ENCODE measurements at places on chromosomes 6 and 20.

DNA sequence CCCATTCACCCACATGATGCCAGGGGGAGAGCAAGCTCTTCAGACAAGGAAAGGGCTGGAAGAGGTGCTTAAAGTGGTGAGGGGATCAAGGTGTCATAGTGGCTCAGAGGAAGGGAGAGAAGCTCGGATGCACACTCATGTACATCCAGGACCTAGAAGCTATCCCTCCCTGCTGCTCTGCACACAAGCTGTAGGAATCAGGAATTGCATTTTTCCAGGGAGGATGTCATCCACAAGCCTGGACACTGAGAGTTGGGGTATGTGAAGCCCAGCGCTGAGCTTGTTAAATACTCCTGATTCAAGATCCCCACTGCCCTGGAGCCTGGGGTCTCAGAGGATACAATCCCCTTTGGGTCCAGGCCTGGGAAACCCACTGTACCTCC, 85.8 kb upstream of the CCDC167 start:
- DNase-seq, result no peak

GRCh38 chr6:93785694-93786030, 366.3 kb upstream of the EPHA7 start:
- DNase-seq, result peak; percentile 29

GRCh38 chr20:53606364-53606985, 12.8 kb upstream of the ZNF217 start:
- peak; percentile 92 for DNase-seq

DNA sequence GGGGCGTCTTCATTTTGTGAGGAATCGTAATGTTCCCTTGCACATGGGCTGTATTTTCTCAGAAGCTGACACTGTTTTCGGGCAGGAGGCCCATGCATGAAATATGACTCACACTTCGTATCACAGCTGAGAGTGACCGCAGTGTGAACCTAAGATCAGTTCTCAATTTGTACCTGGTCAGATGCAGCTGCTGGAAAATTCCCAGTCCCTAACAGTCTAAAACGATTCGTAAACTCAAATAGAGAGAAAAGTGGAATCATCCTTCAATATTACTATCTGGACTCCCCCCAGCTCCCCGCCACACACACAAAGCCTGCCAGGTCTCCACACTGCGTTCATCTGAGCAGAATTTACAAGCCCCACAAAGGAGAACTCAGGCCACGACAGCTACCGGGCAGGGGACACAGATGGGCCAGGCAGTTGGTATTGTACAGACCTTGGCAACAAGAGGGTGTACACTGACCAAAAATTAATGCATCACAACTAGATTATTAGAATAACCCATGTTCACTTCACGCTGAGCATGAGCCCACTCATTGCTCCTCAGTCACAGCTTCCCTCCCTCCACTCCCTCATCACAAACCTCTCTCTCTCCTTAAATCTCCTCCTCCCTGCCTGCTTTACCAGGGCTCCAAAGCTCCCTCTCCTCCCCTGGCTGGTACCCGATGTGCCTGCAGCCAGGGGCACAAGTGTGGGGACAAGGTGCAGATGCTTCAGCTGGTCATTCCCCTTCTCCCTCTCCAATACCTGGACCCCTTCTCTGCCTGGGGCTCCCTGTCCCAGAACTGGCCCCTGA, 488.4 kb downstream of the PREX1 start:
- peak; percentile 80 for DNase-seq

DNA sequence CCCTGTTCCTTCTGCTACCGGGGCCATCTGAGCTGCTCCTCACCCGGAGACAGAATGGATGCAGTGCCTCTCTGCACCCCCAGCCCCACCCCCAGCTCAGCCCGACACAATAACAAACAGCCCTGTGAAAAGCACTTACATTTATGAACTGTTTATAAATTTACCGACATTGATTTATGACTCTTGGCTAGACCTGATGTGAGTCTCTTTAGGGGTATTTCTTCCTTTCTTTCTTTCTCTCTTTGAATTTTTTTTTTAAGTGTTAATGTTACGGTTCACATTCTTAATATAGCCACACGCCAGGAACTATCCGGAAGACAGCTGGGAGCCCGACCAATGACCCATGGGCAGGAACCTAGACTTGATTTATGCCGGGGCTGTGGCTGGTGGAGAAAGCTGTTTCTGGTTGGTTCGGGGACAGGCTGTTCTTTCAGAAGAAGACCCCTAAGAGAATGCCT, 266.3 kb downstream of the CDC5L start:
- DNase-seq, result no peak

GRCh38 chr6:37125774-37126492, 44.0 kb upstream of the PIM1 start:
- no peak for DNase-seq

DNA sequence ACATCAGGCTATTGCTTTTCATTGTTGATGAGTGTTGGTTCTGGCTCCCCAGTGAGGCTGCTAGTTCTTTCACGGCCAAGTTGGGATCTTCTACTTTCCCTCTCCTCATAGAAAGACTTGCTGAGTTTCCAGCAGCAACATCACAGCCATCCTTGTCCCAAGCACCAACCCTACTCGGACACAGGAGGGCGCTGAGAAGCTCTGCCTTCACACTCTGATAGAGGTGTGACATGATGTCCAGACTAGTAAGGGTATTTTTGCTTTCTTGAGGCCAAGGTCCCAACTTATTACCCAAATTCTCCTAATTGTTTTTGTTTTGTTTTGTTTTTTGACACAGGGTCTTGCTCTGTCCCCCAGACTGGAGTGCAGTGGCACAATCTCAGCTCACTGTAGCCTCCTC, 3.0 kb upstream of the GCM1 start:
- DNase-seq, result peak; percentile 19

- peak; percentile 29 for DNase-seq
Observed at GRCh38 chr20:50191065-50191543, 474 bp downstream of the CEBPB start.

DNA sequence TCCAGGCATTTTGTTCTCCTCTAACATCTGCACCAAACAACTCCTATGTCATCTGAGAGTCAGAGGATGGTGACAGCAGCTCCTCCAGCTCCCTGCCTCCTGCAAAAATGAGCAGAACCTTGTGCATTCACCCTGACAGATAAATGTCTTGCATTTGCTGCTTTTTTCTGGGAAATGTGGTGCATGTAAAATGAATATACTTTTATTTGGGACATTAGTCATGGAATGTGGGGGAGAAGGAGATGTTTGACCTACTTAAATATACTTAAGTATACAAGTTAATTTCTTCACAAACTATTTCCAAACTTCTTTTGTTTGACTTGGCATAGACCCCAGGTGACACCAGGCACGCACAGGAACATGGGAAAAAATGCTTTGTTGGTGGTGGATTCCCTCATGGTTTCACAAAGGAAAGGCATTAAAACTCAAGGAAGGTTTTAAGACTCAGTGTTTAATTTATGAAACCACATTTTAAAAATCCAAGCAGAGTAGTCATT, 181.8 kb upstream of the MCHR2 start:
- peak; percentile 95 for DNase-seq

GRCh38 chr6:138383776-138384175, 6.1 kb downstream of the SMIM28 start:
- no peak for DNase-seq

- DNase-seq, result no peak
Observed at GRCh38 chr6:13099771-13100170, 228.6 kb downstream of the TBC1D7 start.

GRCh38 chr6:125346201-125346925, 44.6 kb upstream of the HDDC2 start:
- no peak for DNase-seq

DNA sequence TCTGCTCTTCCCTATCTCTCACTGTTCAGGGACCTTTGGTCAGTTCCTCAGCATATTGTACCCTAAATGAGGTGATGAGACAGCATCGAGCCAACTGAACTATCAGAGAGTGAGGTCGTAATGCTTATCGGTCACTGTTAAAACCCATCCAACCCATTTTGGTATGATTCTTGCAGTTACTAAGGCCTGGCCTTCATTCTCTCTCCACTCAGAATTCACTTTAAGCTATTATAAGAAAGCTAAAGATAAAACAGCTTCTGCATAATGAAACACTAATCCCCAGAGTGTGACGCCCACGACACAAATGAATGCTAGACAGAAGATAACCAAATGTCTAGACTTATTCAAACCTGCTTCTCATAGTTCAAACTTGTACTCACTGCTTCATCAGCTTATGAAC, 175.8 kb downstream of the GMPR start:
- no peak for DNase-seq

- peak; percentile 15 for DNase-seq
Observed at GRCh38 chr20:8434326-8434876, 302.3 kb downstream of the PLCB1 start.

DNA sequence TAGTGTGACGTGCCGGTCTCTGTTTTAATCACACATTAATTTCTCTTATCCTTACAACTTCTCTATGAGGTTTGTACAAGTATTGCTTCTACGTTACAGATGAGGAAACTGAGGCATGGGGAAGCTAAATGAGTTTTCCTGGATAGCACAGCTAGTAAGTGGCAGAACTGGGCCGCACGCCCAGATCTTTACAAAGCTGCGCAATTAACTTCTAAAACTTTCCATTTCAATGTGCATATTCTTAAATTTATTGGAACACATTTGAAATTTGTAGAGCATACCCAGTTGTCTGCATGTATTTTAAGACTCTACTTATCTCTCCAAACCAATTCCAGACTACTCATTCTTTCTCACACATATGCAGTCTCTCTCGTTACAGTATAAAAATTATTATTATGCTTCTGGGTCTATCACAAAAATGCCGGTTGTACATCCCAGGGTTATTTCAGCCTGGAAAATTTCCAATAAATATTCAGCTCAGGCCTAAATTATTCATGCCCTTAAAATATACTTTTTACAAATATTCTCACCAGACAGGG, 10.2 kb upstream of the PERP start:
- no peak for DNase-seq

GRCh38 chr20:3315136-3315535, 76.1 kb upstream of the SLC4A11 start:
- no peak for DNase-seq

DNA sequence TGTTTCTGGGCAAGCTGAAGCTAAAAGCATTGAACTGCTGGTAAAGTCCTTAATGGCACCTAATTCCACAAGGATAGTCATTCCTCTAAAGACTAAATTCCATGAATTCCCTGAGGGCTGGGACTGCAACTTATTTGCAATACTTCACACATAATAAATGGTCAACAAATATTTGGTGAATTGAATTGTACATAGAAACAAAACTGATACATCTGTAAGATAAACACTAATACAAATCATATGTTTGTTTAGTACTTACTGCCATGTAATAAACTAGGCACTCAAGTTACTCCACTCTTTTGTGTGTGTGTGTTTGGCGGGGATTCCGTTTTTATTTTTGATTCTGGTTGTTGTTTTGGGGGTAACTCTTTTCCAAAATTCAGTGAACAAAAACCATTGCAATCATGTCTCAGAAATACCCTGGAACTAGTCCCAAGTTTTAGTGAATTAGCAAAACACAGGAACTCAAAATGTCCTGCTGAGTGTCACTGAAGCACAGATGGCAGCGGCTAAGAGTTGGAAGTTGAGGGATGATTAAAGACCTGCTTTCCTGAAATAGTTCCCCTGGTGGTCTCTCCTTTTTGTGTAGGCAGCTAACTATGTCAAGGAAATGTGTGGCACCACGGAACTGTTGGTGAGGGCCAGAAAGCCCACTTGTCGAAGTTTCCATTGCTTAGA, 74.8 kb upstream of the SNRPB2 start:
- DNase-seq, result no peak

- DNase-seq, result no peak
Observed at GRCh38 chr6:157012355-157012754, 235.2 kb downstream of the ARID1B start.

- DNase-seq, result no peak
Observed at GRCh38 chr6:107314531-107314939, 144.8 kb downstream of the PDSS2 start.

DNA sequence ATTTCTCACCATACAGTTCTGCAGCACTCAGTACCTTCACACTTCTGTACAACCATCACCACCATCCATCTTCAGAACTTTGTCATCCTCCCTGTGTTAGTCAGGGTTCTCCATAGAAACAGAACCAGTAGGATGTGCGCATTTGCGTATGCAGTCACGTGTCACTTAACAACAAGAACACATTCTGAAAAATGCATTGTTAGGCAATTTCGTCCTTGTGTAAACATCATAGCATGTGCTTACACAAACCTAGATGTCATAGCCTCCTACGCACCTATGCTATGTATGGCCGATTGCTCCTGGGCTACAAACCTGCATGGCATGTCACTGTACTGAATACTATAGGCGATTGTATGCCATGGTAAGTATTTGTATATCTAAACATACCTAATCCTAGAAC, 66.2 kb upstream of the PTPRT start:
- DNase-seq, result no peak

DNA sequence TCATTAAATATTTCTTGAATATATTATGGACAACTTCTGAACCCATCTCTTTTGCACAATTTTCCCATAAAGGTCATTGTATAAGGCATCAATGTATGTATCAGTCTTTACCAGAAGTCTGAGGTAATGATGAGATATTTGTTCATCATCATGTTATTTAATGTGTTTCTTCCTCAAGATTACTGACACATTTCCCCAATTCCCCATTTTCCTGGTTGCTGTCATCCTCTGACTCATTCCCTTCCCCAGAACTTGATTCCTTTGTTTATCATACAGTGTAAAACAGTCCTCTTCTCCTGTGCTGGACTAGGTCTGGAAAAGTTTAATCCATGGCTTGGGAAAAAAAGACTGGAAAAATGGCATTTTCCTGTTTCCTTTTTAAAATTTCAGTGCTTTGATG, 107.9 kb upstream of the FLRT3 start:
- peak; percentile 91 for DNase-seq

- no peak for DNase-seq
Observed at GRCh38 chr20:61112515-61112914, 139.5 kb upstream of the CDH4 start.

- DNase-seq, result no peak
Observed at GRCh38 chr20:34431168-34431567, 68.1 kb downstream of the ITCH start.

GRCh38 chr6:102333736-102334135, 940.2 kb downstream of the GRIK2 start:
- no peak for DNase-seq

GRCh38 chr6:143058987-143059386, 1.7 kb upstream of the AIG1 start:
- no peak for DNase-seq

- DNase-seq, result peak; percentile 75
Observed at GRCh38 chr6:11144393-11144851, 32.9 kb upstream of the ERVFRD-1 start.

- DNase-seq, result peak; percentile 77
Observed at GRCh38 chr6:41489120-41489851, 56.9 kb upstream of the FOXP4 start.

DNA sequence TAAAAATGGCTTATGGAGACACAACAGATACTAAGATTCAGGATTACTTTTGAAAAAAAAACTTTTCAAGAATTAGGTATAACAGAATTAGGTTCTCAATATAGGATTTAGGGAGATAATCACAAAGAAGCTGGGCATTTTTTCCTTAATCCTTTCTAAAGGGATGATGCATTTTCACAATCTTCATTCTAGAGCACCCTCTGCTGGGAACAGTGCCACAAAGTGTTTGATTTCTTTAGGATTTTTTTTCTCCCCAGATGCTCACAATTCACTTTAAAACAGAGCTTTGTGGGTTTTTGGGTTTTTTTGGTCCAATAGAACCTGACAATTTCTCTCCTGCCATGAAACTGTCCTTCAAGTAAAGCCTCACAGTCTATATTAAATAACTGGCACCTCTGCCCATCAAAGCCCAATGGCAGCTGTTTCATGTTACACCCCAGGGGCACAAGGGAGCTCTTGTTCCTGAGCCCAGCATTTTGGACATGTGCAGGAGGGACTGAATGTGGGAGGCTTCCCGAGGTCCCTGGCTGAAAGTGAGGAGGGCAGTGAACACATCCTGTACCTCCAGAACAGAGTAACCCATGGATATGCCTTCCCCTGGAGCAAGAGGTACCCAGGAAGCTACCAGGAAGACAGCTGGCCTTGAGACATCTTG, 39.7 kb downstream of the PREP start:
- peak; percentile 59 for DNase-seq
